ENCODE measurements at places on chromosomes 16 and 17.
A peak's percentile ranks its signal among the peaks of the same experiment; 100 is the strongest.

- peaks cover 56% of the 10 kb centered on the region for H3K4me1 ChIP-seq
- DNase-seq, result peak; percentile 12
- peak overlapping the region; percentile 65 for H3K4me3 ChIP-seq
Measured at GRCh38 chr17:1648173-1648962, 1.3 kb downstream of the RILP start.

- peaks cover 31% of the 10 kb centered on the region for H3K4me1 ChIP-seq
- H3K27ac ChIP-seq, result peak overlapping the region; percentile 85
- no peaks in the 10 kb centered on the region for H3K27me3 ChIP-seq
- H3K4me3 ChIP-seq, result peak overlapping the region; percentile 49
Measured at GRCh38 chr16:11254913-11255736, 879 bp downstream of the SOCS1 start.

GRCh38 chr17:69523244-69523861 lies 108.9 kb downstream of the MAP2K6 start:
- H3K4me1 ChIP-seq, result no peaks in the 10 kb centered on the region
- no peak overlapping the region for H3K4me3 ChIP-seq
- H3K27me3 ChIP-seq, result no peaks in the 10 kb centered on the region
- peak; percentile 28 for DNase-seq
- no peak overlapping the region for H3K27ac ChIP-seq

DNA sequence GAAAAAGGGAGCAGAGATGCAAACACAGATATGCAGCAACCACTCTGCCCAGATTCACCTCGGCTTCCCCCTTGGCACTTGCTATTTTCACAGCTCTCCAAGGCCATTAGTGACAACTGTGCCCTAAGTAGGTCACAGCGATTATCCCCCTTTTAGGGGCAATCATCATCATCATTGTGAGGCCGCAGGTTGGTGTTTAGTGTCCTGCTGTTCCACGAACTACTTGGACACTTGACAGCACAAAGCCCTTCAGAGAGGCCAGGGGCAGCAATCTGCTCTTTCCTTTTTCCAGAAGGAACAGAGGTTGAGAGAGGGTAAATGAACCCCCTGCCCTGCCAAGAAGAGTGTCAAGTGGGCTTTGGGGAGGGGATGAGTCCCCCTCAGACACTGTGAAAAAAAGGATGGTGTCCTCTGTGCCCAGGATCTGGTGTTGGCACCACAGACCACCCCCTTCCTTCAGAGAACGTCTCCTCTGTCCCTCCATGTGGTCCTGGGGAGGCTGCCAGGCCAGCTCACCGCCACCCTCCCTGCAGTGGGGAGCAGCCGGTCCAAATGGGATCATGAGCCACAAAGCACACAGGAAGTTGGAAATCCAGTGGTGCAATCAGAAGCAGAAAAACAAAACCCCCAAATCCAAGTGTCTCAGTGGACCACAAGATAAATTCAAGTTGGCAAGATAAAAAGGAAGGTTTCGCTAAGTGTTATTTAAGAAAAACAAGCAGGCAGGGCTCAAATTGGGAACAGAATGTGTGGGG lies 78.4 kb upstream of the MED9 start:
- H3K27ac ChIP-seq, result no peak overlapping the region
- no peaks in the 10 kb centered on the region for H3K27me3 ChIP-seq
- H3K4me1 ChIP-seq, result peaks cover 7% of the 10 kb centered on the region
- H3K4me3 ChIP-seq, result no peak overlapping the region
- DNase-seq, result no peak

GRCh38 chr17:79627184-79627765 lies 16.4 kb upstream of the RBFOX3 start:
- H3K4me1 ChIP-seq, result peaks cover 12% of the 10 kb centered on the region
- H3K4me3 ChIP-seq, result no peak overlapping the region
- H3K27ac ChIP-seq, result no peak overlapping the region
- DNase-seq, result no peak
- no peaks in the 10 kb centered on the region for H3K36me3 ChIP-seq

DNA sequence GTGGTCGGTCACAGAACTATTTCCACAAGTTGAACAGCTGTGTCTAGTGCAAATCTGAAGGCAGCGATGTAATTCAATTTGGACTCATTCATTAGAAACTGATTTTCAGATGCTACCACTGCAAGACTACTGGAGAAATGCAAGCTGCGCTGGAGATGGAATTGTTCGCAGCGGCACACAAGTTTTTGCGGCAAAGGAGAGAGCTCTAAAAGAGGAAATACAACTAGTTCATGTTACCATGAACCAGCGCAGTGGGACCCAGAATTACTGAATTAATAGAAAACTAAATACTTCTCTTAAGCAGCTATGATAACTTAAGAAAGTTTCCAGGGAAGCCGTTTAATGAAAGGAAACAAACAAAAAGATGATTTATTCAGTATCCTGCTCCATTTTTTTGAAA lies 1.9 kb downstream of the CREBBP start:
- no peak for DNase-seq
- no peak overlapping the region for H3K27ac ChIP-seq
- H3K4me1 ChIP-seq, result peaks cover 22% of the 10 kb centered on the region
- H3K36me3 ChIP-seq, result no peaks in the 10 kb centered on the region

DNA sequence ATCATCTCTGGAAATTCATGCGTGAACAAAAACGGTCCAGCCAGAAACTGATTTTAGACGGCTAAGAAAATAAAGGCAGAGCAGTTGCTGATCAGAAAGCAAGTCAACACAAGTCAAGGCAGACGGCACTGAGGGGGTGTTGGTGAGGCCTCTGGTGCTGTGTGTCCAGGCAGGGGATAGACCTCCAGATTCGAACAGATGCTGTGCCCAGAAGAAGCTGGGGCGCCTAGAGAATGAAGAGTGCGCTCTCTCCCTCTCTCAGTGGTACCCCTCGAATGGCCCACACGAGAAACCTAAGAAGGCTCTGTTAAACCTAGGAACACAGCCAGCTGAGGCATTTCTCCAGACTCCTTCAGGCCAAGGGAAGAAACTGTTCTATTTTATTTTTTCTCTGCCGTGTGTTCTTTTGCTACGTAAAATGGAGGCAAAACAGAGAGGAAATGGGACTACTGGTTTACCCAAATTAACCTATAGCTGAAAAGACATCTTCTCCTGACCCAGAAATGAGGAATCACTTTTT lies 178.3 kb downstream of the PMP22 start:
- H3K4me1 ChIP-seq, result no peaks in the 10 kb centered on the region
- H3K27ac ChIP-seq, result no peak overlapping the region
- peaks cover 52% of the 10 kb centered on the region for H3K27me3 ChIP-seq
- no peak for DNase-seq
- H3K4me3 ChIP-seq, result no peak overlapping the region
- H3K36me3 ChIP-seq, result no peaks in the 10 kb centered on the region

DNA sequence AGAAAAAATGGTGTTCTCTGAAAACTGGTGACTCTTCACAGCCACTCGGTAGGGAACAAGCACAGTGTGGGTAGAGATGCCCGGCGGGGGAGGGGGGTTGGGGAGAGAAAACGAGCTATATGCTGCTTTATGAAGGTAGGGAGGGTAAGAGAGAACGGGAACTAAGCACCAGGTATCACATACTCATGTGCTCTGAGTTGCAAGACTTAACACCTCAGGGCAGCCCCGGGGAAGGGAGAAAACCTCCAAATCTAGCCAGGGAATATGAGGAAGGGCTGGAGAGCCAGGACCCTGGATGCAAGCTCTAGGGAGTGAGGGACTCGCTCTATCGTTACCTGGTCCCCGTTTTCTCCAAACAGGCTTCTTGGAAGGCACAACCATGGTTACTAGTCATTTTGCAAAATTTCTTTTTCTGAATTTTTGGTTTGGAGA lies 35.3 kb downstream of the HIC1 start:
- no peak for DNase-seq
- H3K4me3 ChIP-seq, result no peak overlapping the region
- peaks cover 6% of the 10 kb centered on the region for H3K4me1 ChIP-seq
- no peaks in the 10 kb centered on the region for H3K36me3 ChIP-seq
- no peaks in the 10 kb centered on the region for H3K27me3 ChIP-seq
- no peak overlapping the region for H3K27ac ChIP-seq

GRCh38 chr16:84851192-84852127 lies 31.7 kb downstream of the CRISPLD2 start:
- no peak overlapping the region for H3K27ac ChIP-seq
- H3K36me3 ChIP-seq, result no peaks in the 10 kb centered on the region
- H3K27me3 ChIP-seq, result no peaks in the 10 kb centered on the region

- no peaks in the 10 kb centered on the region for H3K4me1 ChIP-seq
- no peak overlapping the region for H3K27ac ChIP-seq
- H3K4me3 ChIP-seq, result no peak overlapping the region
- no peak for DNase-seq
- no peaks in the 10 kb centered on the region for H3K27me3 ChIP-seq
Measured at GRCh38 chr16:27613238-27613791, 63.4 kb downstream of the KATNIP start.

DNA sequence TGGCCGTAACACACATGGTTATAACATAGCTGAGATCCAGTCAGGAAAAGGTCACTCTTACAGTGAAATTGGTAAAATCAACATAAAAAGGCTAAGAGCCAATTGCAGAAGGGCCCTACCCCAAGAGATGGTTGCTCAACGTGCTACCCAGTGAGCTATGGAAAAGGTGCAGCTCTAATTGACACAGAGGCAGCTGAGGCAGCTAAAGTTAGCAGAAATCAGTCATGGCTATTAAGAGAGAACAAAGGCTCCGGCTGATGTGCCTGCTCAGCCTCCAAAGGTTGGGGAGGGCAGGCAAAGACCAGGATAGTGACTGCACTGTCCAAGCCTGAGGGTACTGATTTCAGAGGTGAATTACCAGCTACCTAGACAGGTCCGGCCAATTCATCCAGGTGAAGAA lies 76.5 kb upstream of the ATP2A3 start:
- no peak overlapping the region for H3K4me3 ChIP-seq
- H3K36me3 ChIP-seq, result peaks cover 8% of the 10 kb centered on the region
- no peaks in the 10 kb centered on the region for H3K27me3 ChIP-seq
- no peak for DNase-seq
- H3K27ac ChIP-seq, result no peak overlapping the region

DNA sequence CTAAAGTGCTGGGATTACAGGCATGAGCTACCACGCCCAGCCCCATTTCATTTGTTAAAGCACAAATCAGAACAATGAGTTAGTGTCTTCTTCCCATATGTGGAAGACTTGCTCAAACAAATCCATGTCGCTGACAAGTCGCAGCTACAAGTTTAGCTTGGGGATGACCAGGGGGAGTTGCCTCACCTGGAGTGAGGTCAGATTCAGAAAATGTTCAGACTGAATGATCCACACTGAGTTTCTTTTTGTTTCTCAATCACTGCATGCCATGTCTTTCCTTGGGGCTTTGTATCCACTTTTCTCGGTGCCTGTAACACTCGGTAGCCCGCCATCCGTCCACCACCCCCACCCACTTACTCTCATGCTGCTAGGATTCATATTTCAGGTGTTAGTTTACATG lies 437.3 kb upstream of the DYNLRB2 start:
- no peak for DNase-seq
- H3K27me3 ChIP-seq, result no peaks in the 10 kb centered on the region
- no peak overlapping the region for H3K27ac ChIP-seq
- no peaks in the 10 kb centered on the region for H3K4me1 ChIP-seq
- H3K36me3 ChIP-seq, result no peaks in the 10 kb centered on the region
- H3K4me3 ChIP-seq, result no peak overlapping the region

DNA sequence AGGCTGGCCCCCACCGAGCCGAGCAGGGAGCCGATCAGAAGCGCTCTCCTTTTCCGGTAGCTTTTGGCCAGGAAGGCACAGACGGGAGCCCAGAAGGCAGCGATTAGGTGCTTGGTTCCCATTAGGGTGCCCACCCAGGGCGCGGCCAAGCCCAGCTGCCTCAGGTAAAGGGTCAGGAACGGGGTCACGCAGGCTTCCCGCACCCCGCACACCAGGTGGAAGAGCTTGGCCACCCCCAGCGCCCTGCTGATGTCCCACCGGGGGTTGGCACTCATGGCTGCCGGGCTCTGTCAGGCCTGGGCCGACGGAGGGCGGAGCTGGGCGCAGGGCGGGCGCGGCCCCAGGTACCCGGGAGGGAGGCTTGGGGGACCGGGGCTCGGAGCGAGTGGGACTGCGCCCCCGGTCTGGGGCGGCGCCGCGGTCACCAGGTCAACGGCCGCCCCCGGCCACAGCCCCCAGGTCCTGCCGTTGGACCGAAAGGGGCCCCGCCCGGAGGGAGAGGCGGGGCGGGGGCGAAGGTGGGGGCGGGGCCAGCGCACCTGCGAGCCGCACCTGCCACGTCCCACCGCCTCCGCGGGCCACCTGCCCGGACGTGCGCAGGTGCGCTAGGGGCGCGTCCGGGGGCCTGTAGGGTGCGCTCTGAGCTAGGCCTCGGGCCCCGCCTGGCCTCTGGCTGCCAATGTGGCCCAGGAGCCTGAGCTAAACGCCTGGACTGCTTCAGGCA lies at the start of gene MFSD6L:
Gene MFSD6L (minus strand): TSS at position 520 of the 724 bp plus-strand sequence. CDS start 245 bp downstream, at position 275.
- no peak within 1 kb of the TSS for H3K27ac ChIP-seq
- H3K27me3 ChIP-seq, result no peaks in the 10 kb centered on the region
- no peaks in the 10 kb centered on the region for H3K36me3 ChIP-seq
- DNase-seq, result no peak

All from HCT116 (cell line).